ENCODE measurements at places on chromosomes 4 and X.

- DNase-seq, result no peak
These were observed 24.4 kb upstream of the RP2 start for GRCh38 chrX:46812445-46812844.

DNA sequence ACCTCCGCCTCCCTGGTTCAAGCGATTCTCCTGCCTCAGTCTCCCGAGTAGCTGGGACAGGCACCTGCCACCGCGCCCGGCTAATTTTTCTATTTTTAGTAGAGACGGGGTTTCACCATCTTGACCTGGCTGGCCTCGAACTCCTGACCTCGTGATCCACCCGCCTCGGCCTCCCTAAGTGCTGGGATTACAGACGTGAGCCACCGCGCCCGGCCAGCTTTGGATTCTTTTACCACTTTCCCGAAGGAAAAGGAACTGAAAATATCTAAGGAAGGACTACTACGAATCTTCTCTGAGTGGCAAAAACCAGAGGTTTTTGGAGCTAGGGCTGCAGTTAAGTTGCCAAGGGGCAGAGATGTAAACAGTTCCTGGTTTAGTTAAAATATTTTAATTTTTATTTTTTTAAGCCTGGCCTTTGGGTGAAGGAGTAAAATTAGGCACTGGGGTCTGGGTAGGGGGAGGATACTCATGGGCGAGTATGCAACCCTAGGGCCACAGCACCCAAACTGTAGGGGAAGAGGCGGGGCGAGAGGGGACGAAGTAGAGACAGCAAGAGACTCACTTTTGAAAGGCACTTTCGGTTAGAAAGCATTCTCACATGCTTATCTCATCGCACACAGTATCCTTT, 525 bp upstream of the CISD2 start:
- DNase-seq, result no peak

- no peak for DNase-seq
These were observed 48.4 kb downstream of the KCNIP4 start for GRCh38 chr4:21900211-21900610.

DNA sequence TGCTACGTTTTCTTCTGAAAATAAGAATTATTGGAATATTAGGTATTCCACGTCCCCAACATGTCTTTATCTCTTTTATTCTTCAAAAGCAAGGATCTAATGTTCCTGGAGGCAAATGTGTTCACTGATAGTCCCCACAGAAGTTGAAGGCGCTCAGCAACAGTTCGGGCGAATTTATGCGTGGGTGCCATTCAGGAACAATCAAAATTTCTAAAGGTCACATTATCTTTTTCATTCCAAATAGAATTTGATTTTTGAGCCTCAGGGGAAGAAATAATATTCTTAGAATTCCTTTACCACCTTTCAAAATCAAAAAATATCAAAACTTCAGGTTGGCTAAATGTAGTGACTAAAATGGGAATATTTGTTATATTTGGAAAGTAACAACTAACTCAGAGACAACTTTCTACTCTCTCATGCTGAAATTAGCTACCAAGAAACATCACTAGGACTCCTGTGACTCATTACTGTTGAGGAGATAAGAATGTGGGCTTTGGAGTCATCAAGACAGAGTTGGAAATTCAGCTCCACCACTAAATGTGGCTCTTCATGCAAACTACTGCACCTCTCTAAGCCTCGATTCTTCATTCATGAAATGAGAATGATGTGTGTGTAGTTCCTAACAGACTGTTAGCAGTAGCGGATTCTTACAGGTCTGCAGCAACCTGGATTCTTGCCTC, 72.3 kb upstream of the KIT start:
- DNase-seq, result no peak

DNA sequence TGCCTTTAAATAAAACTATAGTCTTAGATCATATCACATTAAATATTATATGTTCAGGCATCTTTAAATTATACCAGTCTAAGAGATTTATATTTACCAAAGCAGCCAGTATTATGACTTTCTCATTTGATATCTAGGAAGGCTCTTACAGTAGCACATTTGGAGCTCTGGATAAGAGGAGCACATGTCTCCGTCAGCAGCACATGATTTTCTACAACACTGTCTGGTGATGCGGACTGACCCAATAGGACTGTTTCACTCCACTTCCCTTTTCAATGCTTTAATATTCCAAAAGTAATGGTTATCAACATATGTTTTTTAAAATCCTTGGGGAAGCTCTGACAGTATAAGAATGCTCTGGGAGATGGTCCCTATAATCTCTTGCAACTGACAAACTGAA, 61.5 kb downstream of the HAUS3 start:
- no peak for DNase-seq

DNA sequence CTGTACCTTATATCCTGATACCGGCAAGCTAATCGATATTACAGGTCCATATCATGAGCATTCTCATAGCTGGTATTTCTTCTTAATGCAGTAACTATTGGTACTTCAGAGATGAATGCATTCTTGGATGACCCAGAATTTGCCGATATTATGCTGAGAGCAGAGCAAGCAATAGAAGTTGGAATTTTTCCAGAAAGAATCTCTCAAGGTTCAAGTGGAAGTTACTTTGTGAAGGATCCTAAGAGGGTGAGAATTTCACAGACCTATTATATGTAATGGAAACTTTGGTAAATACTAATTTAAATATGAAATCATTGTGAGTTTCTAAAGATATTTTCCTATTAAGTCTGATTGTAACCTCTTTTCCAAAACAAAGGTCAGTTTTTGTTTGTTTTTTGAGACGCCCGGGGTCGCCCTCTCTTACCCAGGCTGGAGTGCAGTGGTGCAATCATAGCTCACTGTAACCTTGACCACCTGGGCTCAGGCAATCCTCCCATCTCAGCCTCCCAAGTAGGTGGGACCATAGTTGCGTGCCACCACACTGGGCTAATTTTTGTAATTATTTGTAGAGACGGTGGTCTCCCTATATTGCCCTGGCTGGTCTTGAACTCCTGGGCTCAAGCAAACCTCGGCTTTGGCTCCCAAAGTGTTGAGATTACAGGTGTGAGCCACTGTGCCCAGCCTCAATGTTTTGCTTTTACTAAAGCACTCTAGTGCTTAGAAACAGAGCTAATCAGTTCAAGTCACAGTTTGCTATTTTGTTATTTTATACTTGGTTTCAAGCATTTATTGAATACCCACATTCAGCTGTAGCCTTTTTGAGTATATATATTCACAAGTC, 18.6 kb downstream of the PI4K2B start:
- no peak for DNase-seq

Measured in D341Med (cell line).